Activated CD8-positive, alpha-beta T cell treated with anti-CD3 and anti-CD28 coated beads, Interleukin-2, amount 10 ng/mL, durations not matched to agents 7 days and 5 days (primary cell): ENCODE measurements at places on chromosomes 1 and 21.

- no peak for DNase-seq
These were observed 105.8 kb downstream of the SMYD2 start for GRCh38 chr1:214386747-214387146.

- no peak for DNase-seq
These were observed 29.6 kb upstream of the CADM3 start for GRCh38 chr1:159141584-159142390.

DNA sequence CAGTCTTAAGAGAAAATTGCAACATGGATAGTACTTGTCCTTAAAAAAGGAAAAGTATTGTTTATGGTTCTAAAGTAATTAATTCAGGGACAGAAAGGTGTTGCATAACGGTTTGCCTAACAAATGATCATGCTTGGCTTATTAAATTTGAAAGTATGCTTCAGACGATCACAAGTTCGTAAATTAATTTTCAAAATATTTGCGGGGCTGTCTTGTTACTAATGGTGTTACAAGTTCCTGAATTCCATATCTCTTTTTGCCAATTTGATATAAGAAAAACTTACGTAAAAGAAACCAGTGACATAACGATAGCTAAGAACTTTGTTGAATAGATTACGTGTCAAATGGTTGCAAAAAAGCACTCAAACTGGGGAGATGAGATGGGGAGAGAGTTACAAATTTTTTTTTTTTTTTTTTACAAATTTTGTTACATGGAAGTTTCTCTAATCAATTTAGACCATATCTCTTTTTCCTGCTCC, 1.3 kb downstream of the AGO3 start:
- no peak for DNase-seq

- no peak for DNase-seq
These were observed 158.5 kb downstream of the PCBP3 start for GRCh38 chr21:45801989-45802388.

- no peak for DNase-seq
These were observed 7.4 kb downstream of the GBP4 start for GRCh38 chr1:89191314-89191713.

GRCh38 chr1:114075546-114076242, 78.0 kb downstream of the SYT6 start:
- no peak for DNase-seq

DNA sequence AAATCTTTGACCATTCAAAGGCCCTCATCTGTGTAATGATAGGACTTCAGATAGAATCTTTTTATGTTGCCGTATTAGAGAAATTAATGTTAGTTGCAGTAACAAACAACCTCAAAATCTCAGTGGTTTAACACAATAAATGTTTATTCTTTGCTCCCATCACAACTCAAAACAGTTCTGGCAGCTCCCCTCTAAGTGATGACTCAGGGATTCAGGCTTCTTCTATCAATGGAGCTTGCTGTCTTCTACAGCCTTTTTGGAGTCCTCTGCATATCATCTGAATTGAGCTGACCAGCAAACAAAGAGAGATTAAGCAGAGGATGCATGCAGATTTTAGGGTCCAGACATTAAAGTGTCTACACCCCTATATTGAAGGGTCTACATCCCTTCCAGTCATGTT, 59.1 kb upstream of the RAB3GAP2 start:
- no peak for DNase-seq

- no peak for DNase-seq
These were observed 64.7 kb downstream of the PRPF38A start for GRCh38 chr1:52469108-52469507.

GRCh38 chr1:207284209-207284897, 37.1 kb upstream of the CD55 start:
- DNase-seq: no peak

GRCh38 chr1:161390559-161390858, 22.8 kb upstream of the CFAP126 start:
- DNase-seq: no peak

GRCh38 chr1:51341876-51342496, 11.6 kb upstream of the TTC39A start:
- DNase-seq: no peak

DNA sequence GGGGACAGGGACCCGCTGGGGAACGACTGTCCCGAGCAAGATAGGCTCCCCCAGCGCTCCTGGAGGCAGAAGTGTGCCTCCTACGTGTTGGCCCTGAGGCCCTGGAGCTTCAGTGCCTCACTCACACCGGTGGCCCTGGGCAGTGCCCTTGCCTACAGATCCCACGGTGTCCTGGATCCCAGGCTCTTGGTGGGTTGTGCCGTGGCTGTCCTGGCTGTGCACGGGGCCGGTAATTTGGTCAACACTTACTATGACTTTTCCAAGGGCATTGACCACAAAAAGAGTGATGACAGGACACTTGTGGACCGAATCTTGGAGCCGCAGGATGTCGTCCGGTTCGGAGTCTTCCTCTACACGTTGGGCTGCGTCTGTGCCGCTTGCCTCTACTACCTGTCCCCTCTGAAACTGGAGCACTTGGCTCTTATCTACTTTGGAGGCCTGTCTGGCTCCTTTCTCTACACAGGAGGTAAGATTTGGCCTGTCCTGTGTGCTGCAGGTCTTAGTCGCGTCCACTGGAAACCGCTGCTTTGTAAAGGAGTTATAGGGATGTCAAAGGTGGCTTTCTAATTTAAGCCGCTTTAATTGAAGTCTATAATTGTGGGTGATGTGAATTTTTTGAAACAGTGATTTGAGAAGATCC, 717 bp downstream of the UBIAD1 start:
- DNase-seq: peak; percentile 33

GRCh38 chr1:19563324-19564097, 78.2 kb upstream of the CAPZB start:
- no peak for DNase-seq

- DNase-seq: no peak
These were observed 66.2 kb downstream of the S1PR1 start for GRCh38 chr1:101302831-101303511.

- no peak for DNase-seq
These were observed 276.4 kb upstream of the PLXNA2 start for GRCh38 chr1:208520438-208521099.

DNA sequence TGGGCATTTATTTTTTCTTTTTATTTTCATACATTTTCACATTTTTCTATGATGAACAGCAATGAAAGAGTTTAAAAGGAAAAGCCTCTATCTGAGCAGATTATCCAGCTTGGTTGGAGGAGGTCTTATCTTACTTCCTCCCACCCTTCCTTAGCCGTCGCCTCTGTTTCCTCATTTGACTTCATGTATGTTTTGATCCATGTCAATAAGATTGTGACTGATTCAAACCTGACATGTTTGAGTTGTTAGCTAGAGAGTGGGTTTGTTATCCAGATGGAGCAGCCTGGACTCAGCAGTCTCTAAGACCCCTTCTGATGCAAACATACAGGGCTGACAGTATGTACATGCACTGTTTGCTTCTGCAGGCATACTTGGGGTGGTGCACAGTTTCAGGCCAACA, 31.2 kb downstream of the MACO1 start:
- no peak for DNase-seq

- DNase-seq: no peak
These were observed 12.6 kb upstream of the MYOG start for GRCh38 chr1:203098445-203098844.

DNA sequence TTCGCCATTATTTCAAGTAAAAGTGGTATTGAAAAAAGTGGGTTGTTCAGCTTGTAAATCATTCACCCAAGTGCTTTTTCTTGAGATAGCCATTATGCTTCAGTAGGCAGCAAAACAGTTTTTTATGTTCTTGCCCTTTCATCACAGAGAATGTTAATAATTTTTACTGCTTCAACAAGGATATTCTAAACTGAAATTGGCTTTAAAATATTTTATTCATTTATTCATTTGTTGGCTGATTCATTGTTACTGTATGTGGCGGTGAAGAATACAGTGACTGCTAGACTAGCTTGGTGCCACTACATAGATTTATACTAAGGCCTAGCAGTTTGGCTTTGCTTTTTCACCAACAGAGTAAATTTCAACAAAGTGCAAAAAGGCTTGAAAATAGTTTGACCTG, 121.5 kb downstream of the OLFML2B start:
- DNase-seq: no peak

DNA sequence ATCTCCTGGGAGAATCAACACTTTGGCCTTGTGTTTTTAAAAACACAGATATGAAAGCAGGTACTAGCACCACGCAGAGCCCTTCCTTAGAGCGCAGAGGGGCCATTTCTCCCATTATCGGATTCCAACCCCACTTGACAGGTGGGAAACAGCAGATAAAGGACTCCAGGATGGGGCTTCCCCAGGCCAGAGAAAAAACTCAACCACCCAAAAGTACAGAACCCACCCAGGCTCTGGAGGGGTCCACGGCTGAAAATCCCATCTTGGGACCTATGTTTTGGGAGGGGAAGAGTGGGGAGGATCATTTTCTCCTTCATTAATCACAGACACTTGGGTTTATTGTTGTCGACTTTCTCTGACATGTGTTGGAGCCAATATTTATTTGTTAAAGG, 27.1 kb upstream of the COL18A1 start:
- no peak for DNase-seq

DNA sequence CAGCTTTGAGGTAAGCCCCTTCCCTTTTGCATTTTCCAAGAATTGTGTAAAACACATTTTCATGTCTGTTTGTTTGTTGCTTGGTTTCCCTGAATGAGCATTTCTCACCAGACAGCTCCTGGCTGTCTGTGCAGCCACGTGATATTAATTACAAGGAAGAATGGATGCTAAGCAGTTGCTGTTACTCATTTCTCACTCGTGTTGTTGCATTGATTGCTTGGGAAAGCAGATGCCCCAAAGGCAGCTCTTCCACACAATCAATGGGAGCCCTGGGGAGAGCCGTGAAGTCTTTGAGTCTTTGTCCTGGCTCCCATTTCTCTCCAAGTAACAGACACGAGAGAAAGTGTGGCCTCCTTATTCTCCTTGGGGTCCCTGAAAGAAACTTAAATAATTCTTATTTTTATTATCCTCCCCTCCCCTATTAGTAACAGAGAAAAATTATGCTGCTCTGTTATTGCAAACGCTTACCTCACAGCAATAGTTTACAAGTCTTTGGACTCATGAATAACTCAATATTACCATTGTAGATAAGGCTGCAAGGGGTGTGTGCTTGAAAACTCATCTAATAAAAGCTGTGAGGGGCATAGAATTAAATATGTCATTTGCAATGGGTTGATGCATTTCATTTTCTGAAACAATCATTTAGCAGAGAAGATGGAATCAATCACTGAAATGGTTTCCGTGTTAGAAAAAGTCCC, 127.7 kb upstream of the CAMK1G start:
- DNase-seq: no peak

DNA sequence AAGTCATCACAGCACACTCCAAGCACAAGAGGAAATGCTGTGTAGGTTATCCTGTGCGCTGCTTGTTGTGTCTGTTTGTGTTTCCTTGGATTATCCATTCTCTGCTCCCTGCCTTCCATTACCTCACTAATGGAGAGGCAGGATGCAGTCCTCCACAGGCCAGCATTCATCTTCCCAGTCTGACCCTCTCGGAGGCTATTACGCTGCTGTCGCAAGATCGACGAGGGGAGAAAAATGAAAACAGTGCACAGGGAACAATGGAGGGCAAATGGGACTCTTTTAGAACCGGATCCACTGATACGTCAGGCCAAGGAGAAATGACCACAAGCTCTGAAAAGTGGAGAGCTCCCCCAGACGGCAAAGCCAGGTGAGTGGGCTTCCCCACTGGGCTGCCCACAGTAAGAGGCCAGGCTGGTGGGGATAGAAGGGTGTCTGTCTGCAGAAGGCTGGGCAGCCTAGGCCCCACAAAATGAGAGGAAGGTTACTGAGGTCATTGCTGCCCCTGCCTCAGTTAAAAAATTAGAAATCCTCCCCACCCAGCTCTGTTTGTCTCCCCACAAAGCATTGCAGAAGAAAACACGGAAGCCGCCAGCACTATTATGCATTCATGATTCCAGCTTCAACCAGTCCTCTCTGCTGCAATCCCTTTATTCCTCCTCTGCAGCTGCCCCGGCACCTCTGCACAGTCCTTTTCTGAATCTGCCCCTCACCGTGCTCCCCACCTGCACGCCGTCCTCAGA, 21.7 kb downstream of the LRRN2 start:
- no peak for DNase-seq

DNA sequence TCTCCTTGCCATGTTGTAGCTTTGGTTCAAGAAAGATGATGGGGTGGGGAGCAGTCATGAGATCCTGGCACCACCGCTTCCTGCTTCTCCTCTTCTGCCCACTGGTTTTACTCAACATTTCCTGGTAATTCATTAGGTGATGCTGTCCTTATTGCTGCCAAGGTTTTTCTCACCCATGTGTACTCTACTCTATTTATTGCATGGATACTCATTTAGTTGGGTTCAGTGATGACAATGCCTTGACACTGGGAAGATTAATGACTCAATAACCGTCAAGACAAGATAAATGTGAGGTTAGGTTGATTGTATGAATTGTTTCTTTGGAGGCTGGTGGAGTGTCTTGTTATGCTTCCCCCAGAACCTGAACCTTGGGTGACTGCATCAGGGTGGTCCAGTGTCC, 484.2 kb downstream of the SIPA1L2 start:
- no peak for DNase-seq

GRCh38 chr1:175814885-175815284, 71.5 kb upstream of the TNR start:
- DNase-seq: no peak

DNA sequence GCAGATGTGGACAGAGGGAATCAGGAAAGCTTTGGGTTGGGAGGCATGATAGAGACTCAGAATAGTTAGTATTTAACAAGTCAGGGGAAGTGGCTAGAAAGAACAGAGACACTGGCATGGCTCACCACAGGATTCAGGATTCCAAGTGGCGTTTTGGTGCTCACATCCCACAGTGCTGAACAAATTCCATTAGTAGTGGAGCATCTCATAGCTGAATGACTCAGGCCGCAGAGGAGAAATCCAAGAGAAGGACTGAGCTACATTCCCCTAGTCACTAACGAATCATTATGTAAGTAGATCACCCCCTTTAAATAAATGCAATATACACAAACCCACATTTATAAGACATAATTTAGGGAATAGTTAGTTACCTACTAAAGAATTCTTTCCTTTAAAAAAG, 5.0 kb upstream of the KCNJ9 start:
- DNase-seq: no peak

- peak; percentile 91 for DNase-seq
These were observed at the start of gene EPS15 for GRCh38 chr1:51519048-51519864. TSS of gene EPS15 (minus strand) at chr1:51519266. CDS start at chr1:51519231, 35 bp downstream.

DNA sequence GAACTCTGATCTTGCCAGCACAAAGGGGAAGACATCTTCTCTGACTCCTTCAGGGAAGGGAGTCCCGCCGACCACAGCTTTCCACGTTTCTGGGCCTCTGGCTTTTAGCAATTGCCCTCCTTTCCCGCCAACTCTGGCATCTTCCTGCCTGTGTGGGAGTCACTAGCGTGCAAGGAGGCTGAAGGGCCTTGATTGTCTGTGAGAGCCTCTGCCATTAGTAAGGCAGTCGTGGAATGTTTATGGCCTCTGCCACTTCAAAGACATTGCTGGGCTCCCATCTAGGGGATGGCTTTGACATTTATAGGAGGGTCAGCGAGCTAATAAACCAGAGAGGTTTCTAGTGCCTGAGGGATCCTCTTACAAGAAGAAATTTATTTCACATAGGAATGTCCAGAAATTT, 14.3 kb upstream of the PROK1 start:
- DNase-seq: no peak
